ENCODE measurements at places on chromosomes 1 and 21.

DNA sequence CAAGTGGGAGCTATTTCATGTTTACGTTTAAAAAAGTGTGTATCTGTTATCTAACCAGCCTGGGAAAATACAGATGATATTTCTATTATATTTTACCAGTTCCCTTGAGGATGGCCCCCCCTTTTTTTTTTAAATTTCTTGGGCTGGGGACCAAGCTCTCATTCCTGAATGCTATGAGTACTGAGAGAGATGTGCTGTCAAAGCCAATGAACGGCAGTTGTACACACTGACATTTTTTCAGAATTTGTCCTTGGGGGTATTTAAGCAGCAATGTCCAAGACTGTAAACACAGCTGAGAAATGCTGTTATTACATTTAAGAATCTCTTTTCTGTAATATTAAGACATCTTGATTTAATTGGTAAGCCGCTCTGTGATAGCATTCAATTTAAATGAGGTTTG, 177.9 kb downstream of the ST6GALNAC3 start:
- no peak overlapping the region for H3K27ac ChIP-seq
- H3K36me3 ChIP-seq: no peaks in the 10 kb centered on the region
- H3K4me1 ChIP-seq: peaks cover 5% of the 10 kb centered on the region
- no peak overlapping the region for H3K4me3 ChIP-seq

DNA sequence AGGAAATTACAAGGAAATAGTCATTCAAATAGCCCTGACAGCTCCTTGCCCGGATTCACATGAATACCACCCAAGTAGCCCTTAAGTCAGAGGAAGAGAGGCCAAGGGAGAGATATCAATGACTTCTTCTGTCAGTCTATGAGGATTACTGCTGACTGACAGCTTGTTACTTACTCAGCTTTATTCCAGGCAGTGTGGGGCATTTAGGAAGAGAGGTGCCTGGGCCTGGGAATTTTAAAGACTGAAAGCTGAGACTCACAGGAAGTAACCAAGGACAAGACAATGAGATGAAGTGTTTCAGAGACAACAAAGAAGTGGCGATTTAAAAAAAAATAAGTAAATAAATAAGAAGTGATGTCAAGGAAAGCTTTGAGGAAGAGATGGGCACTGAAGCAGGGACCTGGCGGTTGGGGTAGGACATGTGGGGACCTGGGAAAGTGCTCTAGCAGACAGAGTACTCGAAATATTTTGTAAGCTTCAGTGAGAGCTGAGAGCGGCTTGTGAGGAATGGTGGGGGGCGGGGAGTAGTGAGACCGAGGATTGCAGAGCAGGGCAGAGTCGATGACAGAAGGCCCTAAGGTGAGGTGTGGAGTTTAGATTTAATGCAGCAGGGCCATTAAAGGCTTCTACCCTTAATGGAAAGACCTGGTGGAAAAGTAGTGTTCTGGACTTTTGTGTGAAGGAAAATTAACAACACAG, 58.9 kb downstream of the ST3GAL3 start:
- no peak for DNase-seq
- no peaks in the 10 kb centered on the region for H3K36me3 ChIP-seq
- no peak overlapping the region for H3K27ac ChIP-seq
- no peaks in the 10 kb centered on the region for H3K27me3 ChIP-seq

- no peak for DNase-seq
- H3K4me3 ChIP-seq: no peak overlapping the region
- peaks cover 6% of the 10 kb centered on the region for H3K36me3 ChIP-seq
Observed at GRCh38 chr1:218414060-218414728, 69.1 kb downstream of the TGFB2 start.

GRCh38 chr1:182389619-182390047, 2.0 kb downstream of the GLUL start:
- H3K27me3 ChIP-seq: no peaks in the 10 kb centered on the region
- H3K36me3 ChIP-seq: peaks cover 39% of the 10 kb centered on the region
- DNase-seq: no peak
- H3K4me3 ChIP-seq: peak overlapping the region; percentile 96

DNA sequence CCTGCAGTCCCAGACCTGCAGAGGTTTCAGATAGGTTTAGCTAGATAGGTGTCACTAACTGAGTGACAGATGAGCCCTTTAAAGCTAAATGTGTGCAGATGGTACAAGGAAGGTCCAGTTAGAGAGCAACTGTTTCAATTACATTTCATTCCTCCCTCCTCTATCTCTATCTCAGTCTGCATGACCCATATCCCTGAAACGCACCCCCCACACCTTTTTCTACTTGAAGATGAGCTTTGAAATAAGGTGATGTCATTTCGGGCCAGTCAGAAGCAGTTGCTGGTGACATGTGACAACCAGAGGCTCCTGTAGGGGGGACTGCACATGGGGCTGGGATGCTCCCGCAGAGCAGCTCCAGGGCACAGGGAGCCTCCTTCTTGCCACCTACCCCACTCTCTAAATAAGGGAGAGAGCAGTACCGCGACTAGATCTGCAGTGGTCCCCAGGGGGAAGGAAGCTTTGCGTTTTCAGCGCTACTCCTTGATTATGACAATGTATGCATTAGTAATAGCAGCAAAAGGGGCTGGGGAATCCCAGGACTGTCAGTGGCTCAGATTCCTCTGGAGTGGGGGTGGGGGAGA, 4.3 kb downstream of the ATP8B2 start:
- peak overlapping the region; percentile 55 for H3K4me3 ChIP-seq
- H3K27ac ChIP-seq: no peak overlapping the region
- no peaks in the 10 kb centered on the region for H3K27me3 ChIP-seq
- H3K4me1 ChIP-seq: peaks cover 55% of the 10 kb centered on the region
- H3K36me3 ChIP-seq: peaks cover 36% of the 10 kb centered on the region

DNA sequence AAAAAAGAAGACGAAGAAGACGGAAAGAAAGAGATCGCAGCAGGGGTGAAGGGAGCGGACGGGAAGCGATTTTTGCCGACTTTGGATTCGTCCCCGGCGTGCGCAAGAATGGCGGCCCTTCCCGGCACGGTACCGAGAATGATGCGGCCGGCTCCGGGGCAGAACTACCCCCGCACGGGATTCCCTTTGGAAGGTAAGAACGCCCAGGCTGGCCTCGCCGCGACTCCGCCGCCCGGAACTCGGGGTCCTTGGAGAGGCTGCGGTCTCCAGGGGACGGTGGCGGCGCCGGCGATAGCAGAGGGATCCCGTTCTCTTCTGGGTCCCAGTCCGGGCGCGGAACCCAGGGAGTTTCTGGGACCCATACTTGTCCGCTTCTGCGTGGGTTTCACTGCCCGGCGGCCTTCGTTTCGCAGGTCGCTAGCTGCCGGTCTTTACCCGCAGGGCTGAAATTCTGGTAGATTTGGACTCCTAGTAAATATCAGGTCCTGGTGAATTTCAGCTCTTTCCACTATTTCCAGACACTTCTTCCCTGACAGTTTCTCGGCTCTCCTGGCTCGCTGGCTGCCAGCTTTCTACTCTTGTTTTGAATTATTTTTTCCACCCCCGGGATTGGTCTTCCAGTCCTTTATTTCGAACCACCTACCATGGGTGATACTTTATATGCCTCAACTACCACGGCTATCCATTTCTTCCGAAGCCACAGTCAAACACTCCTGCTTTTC, 1.0 kb downstream of the PAX7 start:
- peaks cover 70% of the 10 kb centered on the region for H3K27me3 ChIP-seq
- DNase-seq: no peak
- H3K4me1 ChIP-seq: no peaks in the 10 kb centered on the region
- no peaks in the 10 kb centered on the region for H3K36me3 ChIP-seq
- no peak overlapping the region for H3K4me3 ChIP-seq

GRCh38 chr1:16915627-16915973, 6.1 kb upstream of the CROCC start:
- DNase-seq: no peak
- peaks cover 28% of the 10 kb centered on the region for H3K4me1 ChIP-seq
- no peaks in the 10 kb centered on the region for H3K27me3 ChIP-seq
- H3K36me3 ChIP-seq: no peaks in the 10 kb centered on the region
- peak overlapping the region; percentile 84 for H3K4me3 ChIP-seq

DNA sequence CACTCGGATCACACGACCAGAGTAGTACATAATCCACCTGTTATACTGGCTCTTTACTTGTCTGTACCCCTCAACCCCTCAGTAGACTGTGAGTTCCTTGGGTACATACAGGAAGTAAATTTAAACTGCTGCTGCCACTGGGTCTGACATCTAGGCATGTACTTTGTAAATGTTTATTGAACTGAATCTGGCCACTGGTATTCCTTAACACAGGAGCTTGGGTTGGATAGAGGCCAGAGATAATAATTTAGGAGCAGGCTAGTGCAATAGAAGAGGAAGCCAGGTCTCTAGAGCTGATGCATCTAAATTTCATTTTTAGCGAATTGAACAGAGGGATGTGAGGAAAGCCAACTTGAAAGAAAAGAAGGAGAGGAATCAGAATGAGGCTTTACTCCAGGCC, 12.4 kb downstream of the TTC4 start:
- no peak overlapping the region for H3K27ac ChIP-seq
- DNase-seq: no peak
- H3K27me3 ChIP-seq: no peaks in the 10 kb centered on the region
- no peaks in the 10 kb centered on the region for H3K4me1 ChIP-seq
- no peak overlapping the region for H3K4me3 ChIP-seq

GRCh38 chr1:183670169-183670568, 17.1 kb upstream of the APOBEC4 start:
- no peak for DNase-seq
- H3K27ac ChIP-seq: no peak overlapping the region
- peaks cover 19% of the 10 kb centered on the region for H3K27me3 ChIP-seq
- H3K4me1 ChIP-seq: no peaks in the 10 kb centered on the region

DNA sequence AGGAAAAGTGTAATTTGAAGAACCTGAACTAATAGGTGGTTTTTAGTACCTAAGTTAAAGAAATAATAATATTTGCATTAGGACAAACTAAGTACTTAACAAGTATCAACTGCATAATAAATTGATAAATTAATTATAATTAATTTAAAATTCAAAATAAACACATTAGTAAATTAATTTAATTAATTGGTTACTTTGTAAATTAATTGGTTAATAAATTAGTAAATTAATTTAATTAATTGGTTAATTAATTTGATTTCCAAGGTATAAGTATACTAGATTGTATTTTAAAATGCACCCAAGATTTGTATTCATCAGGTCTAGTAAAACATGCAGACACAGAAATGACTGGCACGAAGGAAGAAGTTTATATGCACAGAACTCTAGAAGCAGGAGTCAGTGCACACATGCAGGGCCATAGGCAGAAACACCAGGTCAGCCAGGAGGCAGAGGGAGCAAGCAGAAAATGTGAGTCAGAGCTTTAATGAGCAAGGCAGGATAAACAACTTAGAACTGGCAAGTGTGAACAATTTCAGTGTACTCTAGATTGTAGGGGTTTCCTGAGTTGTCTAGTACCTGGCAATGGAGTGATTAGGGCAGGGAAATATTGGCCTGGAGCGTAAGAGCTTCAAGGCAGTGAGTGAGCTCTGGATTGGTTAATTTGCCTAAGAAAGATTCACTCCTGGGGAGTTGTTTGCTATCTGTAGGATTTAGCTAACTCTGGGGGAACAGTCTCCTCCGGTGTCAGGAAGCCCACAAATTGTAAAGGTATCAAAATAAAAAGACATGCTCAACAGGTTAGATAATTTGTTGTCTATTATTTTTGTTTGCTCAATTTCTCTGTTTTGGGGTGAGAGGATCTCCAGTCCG, 665.7 kb downstream of the MRPL39 start:
- H3K27ac ChIP-seq: no peak overlapping the region
- no peak overlapping the region for H3K4me3 ChIP-seq
- no peaks in the 10 kb centered on the region for H3K36me3 ChIP-seq
- DNase-seq: no peak
- no peaks in the 10 kb centered on the region for H3K27me3 ChIP-seq

DNA sequence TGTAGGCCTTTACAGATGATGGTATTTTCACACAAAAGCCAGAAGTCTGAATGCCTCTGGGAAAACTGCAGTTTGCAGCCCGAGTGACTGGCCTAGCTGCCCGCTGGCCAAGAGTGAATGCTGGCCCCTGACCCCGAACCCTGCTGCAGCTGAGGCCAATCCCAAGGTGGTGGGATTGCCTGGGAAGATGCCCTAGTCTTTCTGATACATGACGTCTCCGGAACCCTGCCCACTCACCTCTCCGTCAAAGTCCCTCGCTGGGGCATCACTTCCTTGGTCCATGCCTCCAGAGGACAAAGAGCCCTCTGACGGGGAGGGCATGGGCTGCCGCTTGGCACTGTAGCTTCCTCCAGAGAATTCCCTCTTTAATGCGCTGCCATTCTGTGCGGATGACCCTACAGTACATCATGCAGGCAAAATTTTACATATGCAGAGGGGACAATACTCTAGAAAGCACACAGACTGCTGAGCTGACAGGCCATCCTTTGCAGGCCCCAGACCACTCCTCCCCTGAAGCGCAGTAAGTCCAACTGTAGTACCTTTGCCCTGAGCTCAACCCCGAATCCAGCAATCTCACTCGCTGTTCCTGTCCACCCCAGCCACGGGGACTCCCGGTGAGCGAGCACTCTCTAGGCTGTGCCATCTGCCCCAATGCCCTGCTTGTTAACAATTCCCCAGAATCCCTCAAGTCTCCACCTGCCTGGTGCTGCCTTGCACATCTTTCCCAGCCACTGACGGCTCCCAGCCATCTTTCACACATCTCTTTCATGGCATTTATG, 54.7 kb downstream of the COQ8A start:
- H3K4me3 ChIP-seq: no peak overlapping the region
- no peak for DNase-seq
- peaks cover 16% of the 10 kb centered on the region for H3K4me1 ChIP-seq
- H3K36me3 ChIP-seq: no peaks in the 10 kb centered on the region

GRCh38 chr1:41656825-41657500, 172.5 kb upstream of the EDN2 start:
- no peaks in the 10 kb centered on the region for H3K36me3 ChIP-seq
- no peak overlapping the region for H3K4me3 ChIP-seq
- peaks cover 81% of the 10 kb centered on the region for H3K4me1 ChIP-seq

- no peak overlapping the region for H3K4me3 ChIP-seq
- DNase-seq: no peak
- no peak overlapping the region for H3K27ac ChIP-seq
- peaks cover 6% of the 10 kb centered on the region for H3K27me3 ChIP-seq
Observed at GRCh38 chr1:101511202-101511891, 274.5 kb downstream of the S1PR1 start.

DNA sequence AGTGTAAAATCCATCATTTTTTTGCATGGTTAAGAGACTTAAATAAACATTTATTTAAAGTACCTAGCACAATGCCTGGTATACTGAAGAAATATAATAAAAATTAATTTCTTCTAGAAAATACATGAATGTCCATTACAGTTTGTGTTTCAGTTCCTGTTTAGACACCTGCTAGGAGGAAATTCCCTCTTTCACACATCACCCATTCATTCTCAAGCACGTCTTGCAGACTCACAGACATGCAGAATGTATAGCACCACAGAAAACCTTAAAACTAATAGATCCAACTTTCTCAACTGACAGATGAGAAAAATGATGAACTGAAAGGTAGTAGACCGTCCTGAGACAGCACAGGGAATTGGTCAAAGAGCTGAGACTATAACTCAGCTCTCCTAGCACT, 172.2 kb upstream of the C8B start:
- H3K27ac ChIP-seq: no peak overlapping the region
- no peak for DNase-seq
- no peaks in the 10 kb centered on the region for H3K36me3 ChIP-seq
- no peak overlapping the region for H3K4me3 ChIP-seq
- no peaks in the 10 kb centered on the region for H3K4me1 ChIP-seq

- no peak overlapping the region for H3K27ac ChIP-seq
- H3K4me1 ChIP-seq: no peaks in the 10 kb centered on the region
- H3K36me3 ChIP-seq: no peaks in the 10 kb centered on the region
- H3K4me3 ChIP-seq: no peak overlapping the region
- no peak for DNase-seq
Observed at GRCh38 chr1:63799820-63800219, 26.0 kb downstream of the ROR1 start.

Data from activated B cell treated with CpG ODN at 0.5 μM for 24 hours (primary cell).